ENCODE measurements at places on chromosomes 3 and 15.

GRCh38 chr3:25471081-25471768 is 43.2 kb downstream of the RARB start:
- DNase-seq: no peak

GRCh38 chr15:89335298-89336041 is 846 bp upstream of the POLG start:
- no peak for DNase-seq

DNA sequence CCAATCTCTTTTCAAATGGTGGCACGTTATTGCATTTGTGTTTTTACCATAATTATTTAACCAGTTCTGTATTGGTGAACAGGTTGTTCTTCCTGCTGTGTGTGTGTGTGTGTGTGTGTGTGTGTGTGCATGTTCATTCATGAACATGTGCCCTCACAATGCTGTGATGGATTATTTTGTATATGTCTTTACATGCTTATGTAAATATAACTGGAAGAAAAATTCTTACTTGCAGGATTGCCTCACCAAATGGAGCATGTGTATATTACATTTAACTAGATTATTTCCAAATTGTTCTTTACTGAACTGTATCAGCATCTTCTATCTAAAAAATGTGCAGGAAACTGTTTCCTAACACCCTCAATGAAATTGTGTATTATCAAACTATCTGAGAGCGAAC is 175.2 kb upstream of the ZPLD1 start:
- no peak for DNase-seq

DNA sequence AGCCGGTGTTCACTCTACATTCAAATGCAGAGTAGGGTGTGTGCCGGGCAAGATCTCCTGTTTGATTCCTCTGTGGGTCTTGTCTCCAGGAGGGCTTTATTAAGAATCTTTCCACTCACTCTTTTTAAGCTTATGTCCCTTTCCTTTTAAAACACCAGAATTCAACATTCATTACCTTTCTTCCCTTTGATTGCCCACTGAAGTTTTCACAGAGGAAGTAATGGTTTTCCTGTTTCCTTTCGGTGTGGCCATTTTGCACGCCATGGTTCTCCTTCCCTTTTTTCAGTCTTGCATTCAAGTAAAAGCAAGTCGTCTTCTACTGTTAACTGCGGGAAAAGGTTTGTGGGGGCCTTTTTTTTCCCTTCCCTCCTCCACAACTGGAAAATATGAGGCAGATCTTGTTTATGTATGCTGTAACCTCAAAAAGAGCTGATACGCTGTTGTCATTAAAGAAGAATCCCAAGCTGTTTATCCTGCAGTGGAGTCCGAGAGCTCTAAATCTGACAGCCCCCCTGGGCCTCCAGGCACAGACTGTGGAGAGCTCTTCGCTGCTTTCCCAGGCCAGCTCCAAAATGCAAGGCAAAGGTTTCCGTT is 40.5 kb downstream of the FILIP1L start:
- no peak for DNase-seq

GRCh38 chr3:193665370-193665989 is 72.5 kb downstream of the OPA1 start:
- DNase-seq: no peak

- no peak for DNase-seq
These were observed 51.0 kb upstream of the SH3GL3 start for GRCh38 chr15:83396101-83396500.

GRCh38 chr3:17555525-17555924 is 186.9 kb downstream of the TBC1D5 start:
- no peak for DNase-seq

GRCh38 chr3:60217156-60217911 is 1033.9 kb downstream of the FHIT start:
- DNase-seq: no peak

- DNase-seq: no peak
These were observed 52.0 kb downstream of the CCR3 start for GRCh38 chr3:46293991-46294833.

GRCh38 chr3:32422943-32423342 is 31.3 kb downstream of the CMTM7 start:
- DNase-seq: no peak

GRCh38 chr3:78900880-78901279 is 866.9 kb downstream of the ROBO1 start:
- DNase-seq: no peak

- DNase-seq: no peak
These were observed 167.8 kb upstream of the CCDC54 start for GRCh38 chr3:107209302-107209990.

- no peak for DNase-seq
These were observed 36.9 kb upstream of the MYZAP start for GRCh38 chr15:57554812-57555179.

- no peak for DNase-seq
These were observed 33.4 kb downstream of the POC1A start for GRCh38 chr3:52120556-52121463.

GRCh38 chr3:146558781-146559180 is 14.4 kb upstream of the PLSCR1 start:
- DNase-seq: no peak

DNA sequence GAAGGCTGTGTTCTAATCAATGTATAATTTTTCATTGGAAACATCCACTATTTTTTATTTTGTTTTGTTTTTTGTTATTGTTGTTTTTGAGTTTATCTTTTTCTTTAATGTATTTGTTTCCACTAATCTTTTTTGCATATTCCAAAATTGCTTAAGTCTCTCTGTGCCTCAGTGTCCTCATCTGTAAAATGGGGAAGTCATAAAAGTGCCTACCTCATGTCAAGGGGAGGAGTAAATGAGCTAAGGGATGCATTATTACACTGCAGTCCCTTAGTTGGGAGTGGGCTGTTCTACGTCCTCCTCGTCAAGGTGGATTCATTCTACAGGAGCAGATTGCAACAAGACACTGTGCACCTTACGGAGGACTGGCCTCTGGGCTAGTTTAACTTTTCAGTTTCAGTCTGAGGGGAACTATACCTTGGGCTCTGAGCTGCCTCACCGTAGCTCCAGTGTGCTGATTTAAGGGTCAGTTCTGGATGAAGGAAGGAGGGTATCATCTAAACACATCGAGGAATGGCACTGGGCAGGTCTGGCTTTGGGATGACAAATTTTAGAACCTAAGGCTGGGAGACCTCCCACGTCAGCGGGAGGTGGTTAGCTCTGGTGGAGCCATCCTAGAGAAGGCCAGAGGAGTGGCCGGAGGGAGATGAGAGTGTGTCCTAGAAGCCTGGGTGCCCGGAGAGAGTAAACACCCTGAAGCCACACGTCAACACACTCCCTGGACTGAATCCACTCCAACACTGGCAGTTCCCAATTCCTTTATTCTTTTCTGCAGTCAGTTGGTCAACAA is 5.1 kb upstream of the SRP14 start:
- no peak for DNase-seq

Data from stimulated activated CD8-positive, alpha-beta memory T cell treated with anti-CD3 and anti-CD28 coated beads, Interleukin-15, amount 100 ng/mL, for 4 hours (primary cell).